ENCODE measurements at places on chromosomes 12 and 14.

- no peak for DNase-seq
Observed at GRCh38 chr12:77401064-77401769, 335.8 kb upstream of the E2F7 start.

DNA sequence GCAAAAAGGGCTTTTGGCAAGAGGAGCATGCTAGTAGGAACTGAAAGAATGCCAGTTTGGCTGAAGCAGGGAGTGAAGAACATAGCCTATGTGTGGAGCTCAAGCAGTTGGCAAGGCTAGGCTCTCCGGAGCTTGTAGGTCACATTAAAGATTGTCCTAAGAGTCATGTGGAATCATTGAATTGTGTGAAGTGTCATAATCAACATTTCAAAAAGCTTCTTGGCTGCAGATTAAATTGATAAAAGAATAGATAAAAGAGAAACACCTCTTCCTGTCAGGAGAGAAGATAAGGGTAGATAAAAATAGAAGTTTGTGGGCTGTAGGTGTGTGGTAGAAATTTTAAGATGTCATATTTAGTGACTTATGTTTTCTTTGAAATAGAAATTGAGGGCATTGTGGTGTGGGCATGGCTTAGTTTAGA lies 36.1 kb downstream of the CPSF6 start:
- DNase-seq = no peak

GRCh38 chr12:25712169-25712568 lies 159.1 kb upstream of the LMNTD1 start:
- no peak for DNase-seq

DNA sequence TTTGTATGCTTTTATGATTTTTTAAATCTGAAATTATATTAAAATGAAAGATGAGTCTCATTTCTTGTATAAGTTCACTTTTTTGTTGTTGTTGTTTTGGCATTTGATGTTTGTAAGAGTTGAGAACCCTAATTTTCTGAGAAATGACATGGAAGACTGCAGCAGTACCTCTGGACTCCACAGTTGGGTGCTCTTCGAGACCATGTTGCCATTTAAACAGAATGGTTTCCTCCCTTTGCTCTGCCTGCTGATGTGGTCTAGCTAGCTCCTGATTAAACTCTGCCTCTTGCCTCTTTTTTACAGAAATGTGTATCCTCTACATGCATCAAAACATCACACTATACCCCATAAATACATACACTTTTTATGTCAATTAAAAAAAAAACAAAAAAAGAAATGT lies 5.8 kb upstream of the LTA4H start:
- no peak for DNase-seq

GRCh38 chr14:93977171-93977570 lies 801 bp upstream of the ASB2 start:
- no peak for DNase-seq

- DNase-seq = no peak
Observed at GRCh38 chr14:90409209-90409730, 12.4 kb downstream of the CALM1 start.

DNA sequence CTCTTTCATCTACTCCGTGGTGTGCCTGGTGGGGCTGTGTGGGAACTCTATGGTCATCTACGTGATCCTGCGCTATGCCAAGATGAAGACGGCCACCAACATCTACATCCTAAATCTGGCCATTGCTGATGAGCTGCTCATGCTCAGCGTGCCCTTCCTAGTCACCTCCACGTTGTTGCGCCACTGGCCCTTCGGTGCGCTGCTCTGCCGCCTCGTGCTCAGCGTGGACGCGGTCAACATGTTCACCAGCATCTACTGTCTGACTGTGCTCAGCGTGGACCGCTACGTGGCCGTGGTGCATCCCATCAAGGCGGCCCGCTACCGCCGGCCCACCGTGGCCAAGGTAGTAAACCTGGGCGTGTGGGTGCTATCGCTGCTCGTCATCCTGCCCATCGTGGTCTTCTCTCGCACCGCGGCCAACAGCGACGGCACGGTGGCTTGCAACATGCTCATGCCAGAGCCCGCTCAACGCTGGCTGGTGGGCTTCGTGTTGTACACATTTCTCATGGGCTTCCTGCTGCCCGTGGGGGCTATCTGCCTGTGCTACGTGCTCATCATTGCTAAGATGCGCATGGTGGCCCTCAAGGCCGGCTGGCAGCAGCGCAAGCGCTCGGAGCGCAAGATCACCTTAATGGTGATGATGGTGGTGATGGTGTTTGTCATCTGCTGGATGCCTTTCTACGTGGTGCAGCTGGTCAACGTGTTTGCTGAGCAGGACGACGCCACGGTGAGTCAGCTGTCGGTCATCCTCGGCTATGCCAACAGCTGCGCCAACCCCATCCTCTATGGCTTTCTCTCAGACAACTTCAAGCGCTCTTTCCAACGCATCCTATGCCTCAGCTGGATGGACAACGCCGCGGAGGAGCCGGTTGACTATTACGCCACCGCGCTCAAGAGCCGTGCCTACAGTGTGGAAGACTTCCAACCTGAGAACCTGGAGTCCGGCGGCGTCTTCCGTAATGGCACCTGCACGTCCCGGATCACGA lies 2.2 kb downstream of the SSTR1 start:
- DNase-seq = no peak

DNA sequence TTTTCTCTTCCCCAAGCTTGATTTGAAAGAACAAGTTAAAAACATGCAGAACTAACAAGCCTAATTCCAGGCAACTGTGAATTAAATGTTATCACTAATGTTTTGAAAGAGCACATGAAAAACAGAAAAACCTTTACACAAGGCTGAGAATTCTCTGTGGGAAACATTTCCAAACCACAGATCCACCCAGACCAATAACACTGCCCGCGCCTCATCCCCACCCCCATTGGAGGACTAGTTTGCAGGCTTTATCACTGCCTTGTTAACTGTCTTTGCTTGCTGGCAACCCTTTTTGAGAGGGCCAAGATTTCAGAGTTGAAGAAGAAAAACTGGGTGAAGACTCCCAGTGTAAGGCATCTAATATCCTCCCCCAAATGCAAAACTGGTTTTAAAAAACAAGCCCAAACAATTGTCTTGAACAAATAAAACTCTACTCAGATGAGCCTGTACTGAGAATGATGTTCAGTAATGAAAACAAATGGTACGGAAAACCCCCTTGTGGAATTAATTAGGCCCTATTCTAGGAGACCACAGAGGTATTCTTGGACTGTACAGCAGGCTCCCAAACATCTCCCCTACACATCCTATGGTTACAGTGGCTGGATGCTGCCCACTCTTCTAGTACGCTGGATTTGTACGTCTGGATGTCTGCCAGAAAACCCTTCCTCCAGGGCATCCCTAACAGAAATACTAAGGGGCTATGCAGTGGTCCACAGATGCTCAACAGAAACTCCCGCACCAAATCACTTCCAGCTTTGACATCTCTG lies 5.8 kb downstream of the MAX start:
- no peak for DNase-seq

DNA sequence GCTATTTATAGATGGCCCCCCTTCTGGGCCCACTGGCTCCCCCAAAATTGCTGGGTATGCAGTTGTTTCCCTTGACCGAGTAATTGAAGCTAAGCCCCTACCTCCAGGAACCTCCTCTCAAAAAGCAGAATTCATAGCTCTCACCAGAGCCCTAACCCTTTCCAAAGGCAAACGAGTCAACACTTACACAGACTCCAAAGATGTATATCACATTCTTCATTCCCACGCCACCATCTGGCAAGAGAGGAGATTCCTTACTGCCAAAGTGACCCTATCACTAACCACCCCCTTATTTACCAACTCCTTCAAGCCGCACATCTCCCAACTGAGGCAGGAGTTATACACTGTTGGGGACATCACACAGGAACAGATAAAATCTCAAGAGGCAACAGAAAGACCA lies 66.8 kb downstream of the MOK start:
- DNase-seq = no peak

DNA sequence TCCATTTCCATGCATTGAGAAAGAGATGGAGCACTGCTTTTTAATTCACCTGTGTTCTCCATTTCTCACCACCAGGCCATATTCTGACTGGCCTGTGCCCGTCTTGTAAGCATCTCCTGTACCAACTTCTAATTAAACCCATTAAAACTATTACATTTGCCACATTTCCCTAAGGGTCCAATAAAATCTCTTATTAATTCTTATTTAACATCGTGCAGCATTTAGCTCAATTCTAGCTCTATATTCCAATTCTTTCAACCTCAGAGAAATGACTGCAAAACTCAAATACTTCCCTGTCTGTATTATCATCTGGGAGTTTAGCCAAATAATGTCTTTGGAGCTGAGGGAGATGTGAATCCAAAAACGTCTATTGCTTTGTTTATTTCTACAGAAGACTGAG lies 495.4 kb upstream of the TMEM132C start:
- DNase-seq = no peak

DNA sequence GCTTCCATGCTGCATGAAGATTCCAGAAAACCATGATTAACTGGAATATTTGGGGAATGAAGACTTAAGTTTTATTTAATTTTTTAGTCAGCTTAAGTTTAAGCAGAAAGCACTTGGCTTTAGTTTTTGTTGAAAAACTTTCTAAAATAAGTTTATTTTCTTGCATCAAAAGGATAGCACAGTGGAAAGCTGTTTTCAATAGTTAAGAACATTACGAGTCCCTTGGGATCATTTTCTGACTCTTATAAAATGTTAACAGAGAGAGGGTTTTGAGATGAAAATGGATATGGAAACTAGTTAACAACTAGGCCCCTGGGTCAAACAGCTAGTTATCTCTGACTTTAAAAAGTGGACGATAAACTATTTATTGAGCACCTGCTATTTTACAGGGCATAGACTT lies 181.9 kb upstream of the SLC38A2 start:
- DNase-seq = no peak

GRCh38 chr12:10400829-10401228 lies 8.7 kb downstream of the KLRC4 start:
- DNase-seq = no peak

DNA sequence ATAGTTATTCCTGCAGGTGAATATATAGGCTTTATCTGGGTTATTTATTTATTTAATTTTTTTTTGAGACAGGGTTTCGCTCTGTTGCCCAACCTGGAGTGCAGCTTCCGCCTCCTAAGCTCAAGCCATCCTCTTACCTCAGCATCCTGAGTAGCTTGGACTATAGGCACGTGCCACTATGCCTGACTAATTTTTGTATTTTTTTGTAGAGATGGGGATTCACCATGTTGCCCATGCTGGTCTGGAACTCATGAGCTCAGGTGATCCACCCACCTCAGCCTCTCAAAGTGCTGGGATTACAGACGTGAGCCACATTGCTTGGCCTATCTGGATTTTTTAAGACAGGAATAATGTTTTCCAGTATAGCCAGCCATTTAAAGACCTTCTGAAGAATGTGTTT lies 2.0 kb downstream of the RAN start:
- DNase-seq = no peak

DNA sequence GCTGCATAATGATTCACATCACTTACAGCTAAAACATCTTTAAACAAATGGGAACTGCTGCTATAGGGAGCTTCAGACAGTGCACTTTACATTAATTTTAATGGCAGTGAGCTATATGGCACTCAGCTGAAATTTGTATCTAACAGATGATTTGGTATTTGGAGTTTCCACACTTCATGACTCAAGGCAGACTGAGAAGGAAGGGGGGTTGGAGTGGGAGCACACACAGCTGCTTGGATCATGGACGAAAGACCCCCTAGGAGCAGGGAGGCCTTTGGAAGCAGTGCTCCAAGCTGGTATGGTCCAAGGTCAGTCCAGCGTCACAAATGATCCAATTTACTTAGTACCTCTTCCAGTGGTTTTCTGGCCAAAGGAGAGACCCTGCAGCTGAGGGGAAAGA lies 389.7 kb downstream of the FUT8 start:
- DNase-seq = no peak

DNA sequence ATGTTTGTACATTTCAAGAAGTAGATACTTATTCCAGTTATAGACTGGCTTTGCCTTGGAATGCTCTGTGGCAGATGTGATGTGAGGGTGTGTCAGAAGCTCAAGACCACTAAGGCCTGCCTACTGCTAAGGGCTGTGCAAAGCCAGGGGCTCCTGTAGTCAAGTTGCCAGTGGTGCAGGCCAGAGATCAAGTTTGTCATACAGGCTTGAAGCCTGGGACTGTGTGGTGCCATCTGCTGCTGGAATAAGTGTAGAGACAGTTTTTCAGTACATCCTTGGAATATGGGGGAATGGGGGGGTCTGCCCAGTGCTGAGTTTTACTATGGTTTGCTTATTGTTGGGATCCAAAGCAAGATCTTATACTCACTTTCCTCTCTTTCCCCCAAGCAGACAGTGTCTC lies 649.9 kb upstream of the FOXG1 start:
- no peak for DNase-seq

- DNase-seq = no peak
Observed at GRCh38 chr12:11654338-11654737, 4.9 kb downstream of the ETV6 start.

DNA sequence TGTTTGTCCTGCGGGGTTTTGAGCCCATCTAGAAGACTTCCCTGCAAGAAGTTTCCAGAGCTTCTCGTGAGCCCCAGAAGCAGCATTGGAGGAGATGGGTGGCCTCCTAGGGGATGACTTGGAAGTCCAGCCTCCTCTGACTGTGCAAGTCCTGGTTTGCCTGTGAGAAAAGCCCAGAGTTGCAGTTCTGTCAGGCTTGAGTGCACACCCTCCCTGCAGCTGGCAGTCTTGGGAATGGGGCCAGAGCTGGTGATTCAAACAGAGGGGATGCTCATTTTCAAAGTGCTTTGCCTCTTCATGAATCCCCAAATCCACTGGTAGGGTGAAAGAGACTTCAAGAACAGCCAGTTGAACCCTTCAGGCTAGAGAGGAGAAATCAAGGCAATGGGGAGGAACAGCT lies 3.9 kb upstream of the PPP1R1A start:
- DNase-seq = no peak

DNA sequence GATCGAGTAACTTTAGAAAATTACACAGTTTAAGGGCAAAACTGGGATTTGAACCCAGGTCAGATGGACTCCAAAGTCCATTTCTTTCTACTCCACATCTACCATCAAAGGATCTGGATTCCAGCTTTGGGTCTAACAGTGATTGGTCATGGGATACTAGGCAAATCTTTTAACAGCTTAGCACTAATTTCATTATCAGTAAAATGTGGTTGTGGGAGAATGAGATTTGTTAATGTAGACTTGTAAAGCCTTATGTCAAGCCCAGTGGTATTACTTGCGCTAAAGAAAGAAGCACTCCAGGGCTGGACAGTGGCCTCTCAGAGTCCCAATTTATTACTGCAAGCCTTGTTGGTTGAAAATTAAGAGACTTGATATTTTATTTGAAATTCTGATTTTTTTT lies 65.2 kb upstream of the MANSC4 start:
- DNase-seq = no peak

GRCh38 chr14:62629176-62629725 lies 416.0 kb downstream of the KCNH5 start:
- DNase-seq = no peak

GRCh38 chr12:12214201-12214600 lies 52.6 kb downstream of the LRP6 start:
- no peak for DNase-seq
